ENCODE measurements at places on chromosomes 1 and 21.
A peak's percentile ranks its signal among the peaks of the same experiment; 100 is the strongest.

GRCh38 chr1:213440766-213441165 is 389.7 kb downstream of the RPS6KC1 start:
- DNase-seq: no peak

- DNase-seq: no peak
These were observed 19.9 kb downstream of the DSTYK start for GRCh38 chr1:205191622-205192021.

GRCh38 chr21:42855937-42856335 is 23.4 kb downstream of the WDR4 start:
- no peak for DNase-seq

GRCh38 chr21:37665230-37666024 is 250.8 kb downstream of the KCNJ6 start:
- DNase-seq: no peak

GRCh38 chr1:40247655-40248054 is at the start of gene TMCO2:
Gene TMCO2 (plus strand): TSS chr1:40247937. CDS start chr1:40247994, 57 bp downstream.
- no peak for DNase-seq

- DNase-seq: no peak
These were observed 345.5 kb upstream of the DUSP10 start for GRCh38 chr1:222087221-222087920.

GRCh38 chr1:57599236-57599994 is 175.6 kb upstream of the DAB1 start:
- no peak for DNase-seq

- DNase-seq: peak; percentile 27
These were observed 453 bp downstream of the PABPC4 start for GRCh38 chr1:39576016-39576657.

GRCh38 chr1:160675641-160676410 is 29.0 kb upstream of the SLAMF1 start:
- peak; percentile 70 for DNase-seq

DNA sequence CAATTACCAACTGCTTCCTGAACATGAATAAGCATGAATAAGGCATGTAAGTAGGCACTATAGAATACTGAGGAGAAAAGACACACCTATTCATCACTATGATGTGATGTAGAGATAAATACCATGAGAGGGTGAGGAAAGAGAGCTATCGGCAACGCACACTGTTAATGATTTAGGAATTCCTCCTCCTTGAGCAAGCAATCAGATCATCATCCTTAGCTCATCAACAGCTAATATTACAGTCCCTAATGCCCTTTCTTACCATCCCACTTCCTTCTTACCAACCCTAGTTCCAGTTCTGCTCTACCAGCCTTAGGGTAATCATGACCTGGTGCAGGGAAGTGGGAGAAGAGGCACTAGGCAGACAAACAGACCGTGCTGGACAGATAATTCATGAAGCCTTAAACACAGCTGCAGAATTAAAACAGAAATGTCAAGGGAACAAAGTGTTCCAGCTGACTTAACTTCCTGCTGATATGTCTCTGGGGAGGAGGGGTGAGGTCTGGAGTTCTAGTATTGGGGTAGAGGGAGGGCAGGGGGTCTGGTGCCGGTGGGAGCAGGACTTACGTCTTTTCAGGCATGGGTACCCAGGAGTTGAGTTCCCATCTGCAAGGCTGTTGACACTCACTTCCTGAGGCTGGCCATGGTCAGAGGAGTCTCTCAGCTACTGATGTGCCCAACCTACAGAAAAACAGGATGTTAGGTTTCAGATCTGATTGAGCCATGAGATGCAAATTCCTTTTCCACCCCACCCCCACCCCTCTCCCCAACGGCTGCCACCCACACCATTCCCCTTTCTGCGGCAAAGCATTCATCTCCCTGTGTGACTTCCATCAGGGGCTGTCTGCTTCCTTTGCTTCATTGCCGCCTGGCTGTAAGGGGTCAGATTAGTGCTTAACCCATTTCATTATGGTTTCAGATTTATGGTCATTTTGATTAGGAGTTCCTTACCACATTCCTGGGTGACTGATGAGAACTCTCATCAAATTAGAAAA is 12.6 kb upstream of the RCSD1 start:
- no peak for DNase-seq

DNA sequence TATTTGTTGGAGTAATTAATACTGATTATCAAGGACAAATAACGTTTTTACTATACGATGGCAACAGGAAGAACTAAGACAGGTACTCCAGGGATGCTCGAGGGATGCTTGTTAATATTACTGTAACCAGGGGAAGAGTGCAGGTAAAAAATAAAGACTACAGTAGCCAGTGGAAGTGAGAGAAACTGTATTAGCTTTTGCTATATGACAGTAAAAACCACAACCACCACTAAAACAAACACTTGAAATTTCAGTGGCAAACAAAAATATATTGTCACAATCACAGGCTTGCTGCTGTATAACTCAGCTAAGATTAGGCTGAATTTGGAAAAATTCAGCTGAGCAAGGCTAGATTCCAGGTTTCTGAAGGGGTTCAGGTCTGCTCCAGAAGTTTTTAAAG is 812.6 kb upstream of the ADGRL4 start:
- DNase-seq: no peak

DNA sequence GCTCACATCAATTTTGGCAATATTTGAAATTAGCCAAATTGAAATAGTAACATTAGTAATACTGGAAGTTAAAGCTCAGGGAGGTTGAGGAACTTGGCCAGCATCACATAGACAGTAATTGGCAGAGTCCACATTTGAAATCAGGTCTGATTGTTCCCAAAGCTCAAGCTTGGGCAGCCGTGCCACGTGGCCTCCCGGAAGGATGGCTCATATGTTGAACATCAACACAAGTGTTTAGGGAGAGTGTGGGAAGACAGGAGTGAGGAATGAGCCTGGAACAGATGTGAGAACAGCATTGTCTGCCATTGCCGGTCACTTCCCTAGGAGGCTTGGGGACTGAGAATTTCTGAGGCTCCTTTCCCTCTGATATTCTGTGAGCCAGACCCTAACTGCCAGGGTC is 40.2 kb upstream of the RBM15 start:
- DNase-seq: no peak

DNA sequence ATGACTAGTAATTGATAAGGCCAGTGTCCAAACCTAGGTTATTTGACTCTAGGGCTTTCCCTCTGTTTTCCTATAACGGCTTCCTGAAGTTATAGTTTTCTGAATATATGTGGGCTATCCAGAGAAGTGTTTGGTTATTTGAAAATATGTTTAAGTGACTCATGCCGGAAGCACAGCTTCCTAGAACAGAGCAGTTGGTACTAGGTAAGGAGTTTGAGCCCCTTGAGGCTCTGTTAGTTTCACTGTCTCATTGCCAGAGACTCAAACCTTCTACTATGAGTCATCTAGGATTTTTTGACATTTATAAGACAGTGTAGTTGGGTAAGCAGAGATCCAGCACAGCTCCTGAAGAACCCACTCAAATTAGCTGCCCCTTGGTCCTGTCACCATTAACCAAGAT is 27.1 kb upstream of the LEPR start:
- DNase-seq: no peak

DNA sequence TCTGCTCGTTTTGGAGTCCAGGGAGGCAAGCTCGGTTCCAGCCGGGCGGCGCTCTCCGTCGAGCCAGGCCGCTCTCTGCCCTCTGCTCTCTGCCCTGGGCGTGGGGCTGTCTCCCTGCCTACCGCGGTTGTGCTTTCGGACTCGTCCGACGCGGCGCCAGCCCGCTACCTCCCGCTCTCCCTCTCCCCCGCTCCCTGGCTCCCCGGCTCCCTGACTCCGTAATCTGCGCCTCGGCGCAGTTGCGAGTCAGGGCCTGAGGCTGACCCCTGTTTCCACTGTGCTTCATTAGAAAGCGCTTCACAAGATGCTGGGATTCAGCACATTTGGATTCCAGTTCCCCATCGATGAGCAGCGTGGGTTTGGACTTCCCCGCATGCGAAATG is 2.2 kb downstream of the SOX13 start:
- DNase-seq: no peak

- DNase-seq: peak; percentile 95
These were observed at the start of gene RRP1 for GRCh38 chr21:43789276-43790009. Gene RRP1 (plus strand): TSS chr21:43789577. CDS start chr21:43789630, 53 bp downstream.

GRCh38 chr1:221816899-221817298 is 75.0 kb upstream of the DUSP10 start:
- DNase-seq: no peak
